ENCODE measurements at places on chromosomes 16 and 17.

DNA sequence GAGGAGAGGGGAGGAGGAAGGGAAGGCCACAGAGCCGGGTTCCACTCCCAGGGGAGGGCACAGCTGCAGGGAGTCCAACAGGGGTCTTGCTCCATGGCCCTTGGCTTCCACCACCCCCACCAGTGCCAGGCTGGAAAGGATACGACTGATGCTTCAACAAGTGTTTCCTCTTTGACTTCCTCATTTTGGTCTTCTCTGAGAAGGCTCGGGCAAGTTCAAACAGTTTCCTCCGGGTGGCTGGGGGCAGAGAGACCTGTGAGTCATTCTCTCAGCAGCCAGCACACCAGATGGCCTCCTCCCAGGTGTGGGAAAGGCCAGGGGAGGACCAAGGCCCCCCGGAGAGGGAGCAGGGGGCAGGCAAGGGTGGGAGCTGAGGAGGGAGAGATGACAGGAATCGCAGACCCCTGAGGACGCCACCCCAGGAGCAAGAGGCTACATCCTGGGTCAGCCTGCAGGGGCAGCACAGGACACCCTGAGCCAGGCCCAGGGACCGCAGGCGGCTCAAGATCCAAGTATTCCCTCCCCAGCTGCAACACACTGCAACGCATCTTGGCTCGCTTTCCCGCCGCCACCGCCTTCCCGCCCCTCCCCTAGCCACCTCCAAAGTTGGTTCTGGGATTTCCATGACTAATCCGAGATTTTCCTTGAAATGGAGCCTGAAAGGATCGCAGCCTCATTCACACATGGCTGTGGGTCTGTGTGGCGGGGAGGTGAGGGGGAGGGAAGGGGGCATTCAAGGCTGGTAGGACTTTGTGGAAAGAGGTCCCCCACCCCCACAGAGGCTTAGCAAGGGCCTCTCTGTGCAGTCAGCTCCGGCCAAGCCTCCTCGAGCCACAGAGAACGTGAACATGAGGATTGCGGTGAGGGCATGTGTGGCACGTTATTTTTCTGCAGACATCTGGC is 18.4 kb upstream of the MRPS23 start:
- DNase-seq = no peak

DNA sequence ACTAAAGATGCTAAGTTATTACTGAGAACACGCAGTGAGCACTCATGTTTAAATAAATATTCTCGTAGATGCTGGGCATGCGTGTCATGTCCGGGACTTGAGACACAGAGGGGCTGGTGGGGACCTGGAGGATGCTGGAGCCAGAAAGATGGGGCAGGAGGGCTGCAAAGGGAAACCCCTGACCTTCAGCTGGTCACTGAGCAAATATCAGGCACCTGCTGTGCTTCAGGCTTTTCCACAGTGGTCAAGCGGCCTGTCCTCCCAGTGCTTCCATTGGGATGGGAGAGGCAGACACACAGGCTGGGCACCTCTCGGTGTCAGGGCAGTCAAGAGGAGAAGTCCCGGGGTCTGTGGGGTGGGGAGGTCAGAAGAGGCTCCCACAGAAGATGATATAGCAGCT is 211.4 kb downstream of the GSG1L start:
- no peak for DNase-seq

DNA sequence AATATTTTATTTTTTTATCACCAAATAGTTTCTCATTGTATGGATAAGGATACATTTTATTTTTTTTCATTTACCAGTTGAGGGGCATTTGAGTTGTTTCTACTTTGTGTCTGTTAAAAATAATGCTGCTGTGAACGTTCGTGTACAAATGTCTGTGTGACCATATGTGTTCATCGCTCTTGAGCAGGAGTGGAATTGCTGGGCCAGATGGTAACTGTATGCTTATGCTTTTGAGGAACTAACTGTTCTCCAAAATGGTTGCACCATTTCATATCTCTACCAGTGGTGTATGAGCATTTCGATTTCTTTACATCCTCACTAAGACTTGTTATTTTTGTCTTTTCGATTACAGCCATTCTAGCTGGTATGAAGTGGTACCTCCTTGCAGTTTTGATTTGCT is 212.5 kb upstream of the N4BP1 start:
- no peak for DNase-seq

DNA sequence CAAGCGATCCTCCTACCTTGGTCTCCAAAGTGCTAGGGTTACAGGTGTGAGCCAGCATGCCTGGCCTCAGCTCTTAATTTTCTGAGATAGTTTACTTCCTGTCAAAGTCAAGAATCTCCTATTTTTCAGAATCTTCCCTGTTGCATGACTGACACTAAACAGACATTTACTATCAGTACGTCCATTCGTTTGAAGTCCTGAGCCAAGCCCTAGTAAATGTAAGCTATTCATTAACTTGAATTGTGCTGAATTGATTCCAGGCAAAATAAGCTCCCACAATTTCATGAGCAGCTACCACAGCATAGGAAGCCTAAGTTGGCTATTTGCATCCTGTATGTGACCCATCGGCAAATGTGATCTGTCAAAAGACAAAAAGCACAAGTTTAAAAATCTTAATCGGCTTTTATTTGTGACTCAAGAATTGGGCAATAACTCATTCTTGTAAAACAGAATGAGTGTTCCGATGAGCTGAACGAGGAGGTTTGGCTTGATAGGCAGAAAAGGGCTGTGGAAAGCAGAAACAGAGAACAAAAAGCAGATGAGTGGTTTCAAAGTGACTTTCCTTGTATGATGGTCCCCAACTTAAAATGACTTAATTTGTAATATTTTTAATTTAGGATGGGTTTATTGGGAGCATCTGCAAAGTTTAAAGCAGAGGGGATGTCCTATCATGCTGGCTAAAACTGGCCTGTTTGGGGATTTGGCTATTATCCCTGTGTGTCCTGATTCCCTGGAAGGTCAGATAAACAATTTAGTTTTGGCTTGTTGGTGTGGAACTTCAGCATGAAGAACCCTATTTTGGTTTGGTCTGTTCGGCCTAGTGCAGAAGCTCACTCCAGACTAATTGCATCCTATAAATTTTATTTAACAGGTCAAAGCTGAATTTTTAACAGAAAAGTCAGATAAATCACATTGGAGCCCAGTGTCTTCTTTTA is 14.2 kb downstream of the RNF112 start:
- no peak for DNase-seq

DNA sequence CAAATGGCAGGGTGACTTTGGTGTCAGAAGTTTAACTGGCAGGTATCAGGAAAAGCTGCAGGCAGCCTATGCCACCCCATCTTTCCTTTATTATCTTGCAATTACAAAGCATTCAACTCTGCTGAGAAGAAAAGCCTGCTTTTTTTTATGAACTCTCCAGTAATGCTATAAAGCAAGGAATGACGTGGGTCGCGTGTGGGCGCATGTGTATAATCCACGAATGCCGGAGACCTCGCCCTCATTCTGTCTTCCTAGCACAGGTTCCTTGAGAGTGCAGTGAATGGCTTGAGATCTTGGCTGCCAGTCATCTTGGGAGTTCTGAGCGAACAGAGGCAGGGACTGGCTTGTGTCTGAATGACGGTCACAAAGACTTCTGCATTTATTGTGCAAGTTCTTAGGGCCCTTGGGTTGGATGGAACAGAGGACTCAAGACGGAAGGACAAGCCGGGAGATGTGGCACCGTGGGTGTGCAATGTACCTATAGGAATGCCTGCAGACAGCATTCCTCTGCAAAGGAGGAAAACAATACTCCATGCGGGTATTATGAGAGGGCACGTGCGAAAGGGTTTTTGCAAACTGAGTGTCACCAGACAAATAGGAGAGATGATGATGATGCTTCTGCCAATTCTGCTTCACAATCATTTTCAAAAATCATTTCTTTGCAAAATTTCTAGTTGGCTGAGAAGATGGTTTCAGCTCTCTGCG is 96.1 kb upstream of the ELAC2 start:
- no peak for DNase-seq

GRCh38 chr17:13601776-13602551 is at the start of gene HS3ST3A1:
Gene HS3ST3A1 (minus strand): TSS chr17:13601929. CDS start chr17:13601129, 800 bp downstream.
- peak; percentile 85 for DNase-seq

GRCh38 chr16:57147381-57148221 is 38.2 kb downstream of the PSME3IP1 start:
- peak; percentile 31 for DNase-seq

- no peak for DNase-seq
Observed at GRCh38 chr17:69406941-69407340, 7.6 kb upstream of the MAP2K6 start.

DNA sequence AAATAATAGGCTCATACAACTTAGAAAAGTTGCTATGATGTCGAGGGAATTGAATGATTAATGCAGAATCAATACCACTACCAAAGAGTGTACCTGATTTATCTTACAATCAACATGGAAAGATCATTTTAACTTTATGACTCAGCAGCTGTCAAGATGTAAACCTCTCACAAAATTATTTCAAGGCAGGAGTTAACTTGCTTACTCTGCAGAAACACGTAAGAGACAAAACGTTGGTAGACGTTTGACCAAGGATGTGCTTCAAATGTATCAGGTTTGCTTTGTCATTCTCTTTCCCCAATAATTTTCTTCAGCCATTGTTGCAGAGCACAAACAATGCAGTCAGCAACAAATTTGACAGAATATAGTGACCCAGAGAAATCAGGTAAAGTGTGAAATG is 415.8 kb upstream of the KIF2B start:
- no peak for DNase-seq
